ENCODE measurements at places on chromosomes 4 and X.

GRCh38 chr4:148017801-148018200 lies 285.9 kb downstream of the ARHGAP10 start:
- no peak for DNase-seq

GRCh38 chrX:136754651-136755050 lies 26.1 kb downstream of the ARHGEF6 start:
- DNase-seq, result no peak

- no peak for DNase-seq
Measured at GRCh38 chr4:182939680-182940079, 22.5 kb upstream of the DCTD start.

- no peak for DNase-seq
Measured at GRCh38 chr4:73862322-73862721, 6.9 kb upstream of the CXCL1 start.

DNA sequence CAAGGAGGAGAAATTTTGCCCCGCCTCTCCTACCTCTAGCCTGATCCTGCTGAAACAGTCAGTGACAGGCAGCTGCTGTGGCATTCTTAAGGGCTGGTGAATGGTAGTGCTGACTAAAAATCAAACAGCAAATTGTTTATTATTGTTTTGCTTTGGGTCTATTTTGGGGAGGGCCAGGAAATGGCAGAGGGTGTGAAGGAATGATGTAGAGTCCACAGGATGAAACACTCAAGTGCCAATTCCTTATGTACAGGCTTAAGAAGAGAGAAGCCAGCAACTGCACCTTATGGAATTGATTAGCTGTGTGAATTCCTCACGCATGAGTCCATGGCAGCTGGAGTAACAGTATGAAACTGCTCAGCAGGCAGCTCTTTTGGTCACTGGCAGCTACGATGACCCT lies 39.7 kb downstream of the VEGFC start:
- DNase-seq, result peak; percentile 4

DNA sequence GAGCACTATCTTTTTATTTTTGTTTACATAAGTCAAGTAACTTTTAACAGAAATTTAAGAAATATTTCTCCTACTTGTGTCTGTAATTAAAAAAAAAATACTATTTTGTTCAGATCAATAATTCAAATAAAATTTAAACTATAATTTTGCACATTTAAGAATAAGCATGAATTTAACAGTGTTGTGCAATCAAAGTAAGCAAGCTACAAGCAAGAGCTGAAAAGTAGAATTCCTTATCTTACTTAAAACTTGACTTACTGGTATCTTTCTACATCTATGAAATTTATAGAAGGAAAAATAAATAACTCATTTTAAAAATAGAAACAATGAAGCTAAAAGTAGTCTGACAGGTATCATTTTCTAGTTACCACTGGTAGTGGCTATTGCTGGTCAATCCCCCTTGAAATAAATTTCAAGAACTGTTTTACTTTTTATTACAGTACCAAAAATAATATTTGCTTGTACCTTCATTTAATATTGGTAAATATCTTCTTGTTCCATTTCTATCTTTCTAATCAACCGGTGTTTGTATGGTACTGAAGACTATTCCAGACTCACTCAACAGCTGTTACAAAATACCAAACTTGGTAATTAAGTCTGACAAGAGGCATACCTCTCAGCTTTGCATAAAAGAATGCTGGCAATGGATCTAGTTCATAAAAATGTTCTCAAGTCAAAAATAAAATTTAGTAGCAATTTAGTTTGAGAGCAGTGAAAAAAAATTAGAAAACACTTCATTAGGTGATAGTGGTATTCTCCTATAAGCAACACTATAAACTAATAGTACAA lies 62.2 kb downstream of the NOCT start:
- DNase-seq, result no peak

GRCh38 chr4:184771416-184771815 lies 37.5 kb upstream of the CENPU start:
- DNase-seq, result no peak

GRCh38 chrX:141201962-141202361 lies 25.0 kb upstream of the LDOC1 start:
- no peak for DNase-seq

DNA sequence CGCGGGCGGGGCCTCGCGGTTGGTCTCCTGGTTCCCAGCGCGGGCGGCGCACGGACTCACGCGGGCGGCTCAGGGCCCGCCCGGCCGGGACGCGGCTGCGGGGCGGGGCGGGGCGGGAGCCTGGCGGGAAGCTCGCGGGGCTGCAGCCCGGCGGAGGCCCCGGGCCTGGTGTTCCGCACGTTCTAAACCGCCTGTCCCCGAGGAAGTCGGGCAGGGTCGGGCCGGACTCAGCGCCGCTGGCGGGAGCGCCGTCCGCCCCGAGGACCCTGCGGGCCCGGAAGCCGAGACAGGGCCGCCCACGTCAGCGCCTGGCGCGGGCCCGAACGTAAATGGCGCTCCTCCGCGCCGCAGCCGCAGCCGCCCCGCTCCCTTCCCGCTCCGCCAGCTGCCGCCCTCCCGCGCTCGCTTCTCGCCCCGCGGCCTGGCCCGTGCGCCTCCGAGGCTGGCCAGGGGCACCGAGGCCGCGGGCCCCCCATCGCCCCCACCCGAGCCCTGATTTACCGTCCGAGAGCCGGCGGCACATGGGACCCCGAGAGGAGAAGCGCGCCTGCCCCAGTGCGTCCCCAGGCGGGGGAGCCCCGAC lies 309 bp upstream of the CTBP1 start:
- peak; percentile 81 for DNase-seq

- no peak for DNase-seq
Measured at GRCh38 chr4:141871086-141871770, 234.8 kb downstream of the IL15 start.

DNA sequence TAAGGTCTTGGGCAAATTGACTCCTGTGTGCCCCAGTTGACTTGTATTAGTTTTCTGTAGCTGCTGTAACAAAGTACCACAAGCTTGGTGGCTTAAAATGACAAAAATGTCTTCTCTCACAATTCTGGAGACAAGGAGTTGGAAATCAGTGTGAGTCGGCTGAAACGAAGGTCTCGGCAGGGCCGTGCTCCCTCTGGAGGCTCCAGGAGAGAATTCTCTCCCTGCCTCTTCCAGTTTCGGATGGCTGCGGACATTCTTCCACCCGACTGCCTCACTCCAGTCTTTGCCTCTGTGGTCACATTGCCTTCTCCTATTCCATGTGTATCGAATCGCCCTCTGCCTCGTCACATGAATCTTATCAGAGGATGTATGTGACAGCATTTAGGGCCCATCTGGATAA lies 66.0 kb upstream of the PHOX2B start:
- DNase-seq, result no peak

DNA sequence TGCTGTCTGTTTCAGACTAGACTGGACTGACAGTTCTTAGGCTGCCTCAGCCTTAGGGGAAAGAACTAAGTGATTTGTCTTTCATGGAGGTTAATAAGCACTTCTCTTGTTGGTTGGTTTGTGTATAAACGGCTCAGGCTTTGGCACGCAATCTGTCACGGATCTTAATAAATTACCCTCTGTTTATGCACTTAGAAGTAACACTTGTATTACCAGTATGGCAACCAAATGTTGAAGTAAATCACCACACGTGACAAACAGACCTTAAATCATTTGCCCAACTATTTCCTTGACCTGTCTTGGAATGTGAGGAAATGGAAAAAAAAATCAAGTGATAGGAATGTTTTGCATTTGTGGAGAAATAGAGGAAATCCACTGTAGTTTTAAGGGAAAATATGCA lies 69.9 kb downstream of the TEX13A start:
- DNase-seq, result no peak

DNA sequence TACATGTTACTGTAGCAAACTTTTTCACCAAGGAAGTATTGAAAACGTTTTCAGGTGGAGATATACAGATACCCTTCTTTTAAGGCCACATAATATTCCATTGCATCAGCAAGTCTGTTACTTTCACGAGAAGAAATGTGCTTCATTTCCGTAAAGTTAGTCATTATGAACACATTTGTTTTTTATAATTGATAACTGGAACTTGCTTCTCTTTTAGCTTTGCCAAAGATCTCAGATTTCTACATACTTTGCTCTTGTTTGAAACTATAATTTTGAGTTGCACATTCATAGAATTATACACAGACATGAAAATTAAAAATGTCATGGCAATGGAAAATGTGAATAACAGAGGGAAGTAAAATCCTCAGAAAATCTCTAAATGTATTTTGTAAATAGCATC lies 128.7 kb upstream of the GIMD1 start:
- no peak for DNase-seq

DNA sequence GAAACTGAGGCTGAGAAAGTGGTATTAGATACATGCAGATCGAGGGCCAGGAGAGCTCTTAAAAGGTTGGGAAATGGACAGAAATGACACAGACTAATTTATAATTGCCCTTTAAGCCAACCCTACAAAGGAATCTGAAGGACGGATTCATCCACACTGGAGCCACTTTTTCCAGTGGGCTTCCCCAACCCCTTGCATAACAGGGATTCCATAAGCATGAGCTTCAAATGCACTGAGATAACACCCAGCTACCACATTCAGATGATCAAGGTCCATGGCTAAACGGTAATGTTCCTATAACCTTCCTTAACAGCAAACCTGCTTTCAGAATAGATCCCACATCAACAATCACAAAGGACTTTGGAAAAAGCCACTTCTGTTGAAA lies 34.2 kb downstream of the PLAC1 start:
- no peak for DNase-seq

- DNase-seq, result no peak
Measured at GRCh38 chr4:4724321-4724720, 135.1 kb upstream of the MSX1 start.

DNA sequence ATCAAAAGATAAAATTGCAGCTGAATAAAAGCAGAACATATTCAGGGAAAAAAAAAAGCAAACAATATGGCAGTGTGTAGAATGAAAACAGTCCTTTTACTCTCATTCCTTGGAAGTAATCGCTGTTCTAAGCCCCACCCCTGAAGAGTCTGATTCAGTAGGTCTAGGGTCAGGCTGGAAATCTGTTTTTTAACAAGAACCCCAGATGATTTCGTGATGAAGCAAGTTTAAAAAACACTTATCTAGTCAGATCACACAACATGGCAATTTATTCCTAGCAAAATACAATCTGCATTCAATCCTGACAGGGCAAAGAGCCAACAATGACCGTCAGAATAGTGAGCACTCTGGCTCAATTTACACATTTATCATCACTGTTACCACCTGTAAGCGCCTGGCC lies 16.1 kb downstream of the FAM120C start:
- no peak for DNase-seq

- no peak for DNase-seq
Measured at GRCh38 chr4:139367421-139368090, 65.3 kb upstream of the NDUFC1 start.

GRCh38 chr4:93842601-93843252 lies 14.2 kb downstream of the ATOH1 start:
- no peak for DNase-seq

DNA sequence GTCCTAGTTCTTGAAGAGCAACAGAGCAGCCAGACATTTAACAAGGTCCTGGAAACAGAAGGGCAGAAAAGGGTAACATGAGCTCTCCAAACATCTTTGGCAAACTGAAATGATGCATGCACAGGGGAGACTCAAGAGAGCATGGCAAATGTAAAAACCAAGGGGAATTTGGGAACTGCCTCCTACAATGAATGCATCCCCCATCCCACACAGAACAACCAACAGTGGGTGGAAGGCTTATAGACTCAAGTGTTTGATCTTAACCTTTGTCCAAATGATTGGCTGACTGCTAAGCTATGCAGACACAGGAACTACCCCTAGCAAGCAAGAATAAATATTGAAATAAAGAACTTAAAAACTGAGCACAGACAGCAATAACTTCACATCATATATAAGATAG lies 74.4 kb downstream of the CENPC start:
- no peak for DNase-seq

DNA sequence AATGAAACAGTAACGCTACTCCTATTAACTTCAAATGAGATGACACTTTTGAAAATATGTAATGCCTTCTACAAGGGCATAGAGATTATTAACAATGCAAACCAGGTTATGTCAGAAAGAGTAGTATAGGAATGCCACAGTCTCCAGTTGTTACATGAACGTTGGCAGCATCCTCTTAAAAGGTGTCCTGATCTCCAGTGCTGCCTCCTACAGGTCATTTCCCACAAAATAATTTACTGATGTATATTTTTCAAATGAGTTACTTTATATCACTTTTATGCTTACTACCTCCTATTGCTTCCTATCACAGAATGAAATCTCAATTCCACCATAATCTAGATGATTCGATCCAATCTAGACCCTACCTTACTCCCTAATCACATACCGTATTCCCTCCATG lies 195.2 kb upstream of the EPHA5 start:
- DNase-seq, result peak; percentile 1

DNA sequence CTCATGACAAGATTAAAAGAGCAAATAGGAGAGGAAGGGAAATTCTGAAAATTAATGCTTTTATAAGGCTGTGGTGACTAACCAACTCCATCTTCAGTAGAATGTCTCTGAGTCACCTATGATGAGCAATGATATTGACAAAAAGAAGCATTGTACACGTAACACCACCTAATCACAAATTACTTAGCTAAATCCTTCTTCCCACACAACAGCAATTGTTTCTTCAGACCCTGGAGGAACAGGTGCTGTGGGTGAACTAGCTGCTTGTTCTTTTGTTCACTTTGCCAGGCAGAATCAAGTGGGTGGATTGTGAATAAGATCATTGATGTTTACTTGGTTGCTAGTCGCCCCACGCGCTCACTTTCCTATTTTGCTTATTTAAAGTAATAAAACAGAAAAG lies 315.5 kb downstream of the CAMK2D start:
- peak; percentile 32 for DNase-seq

GRCh38 chrX:70039758-70040157 lies 10.0 kb downstream of the AWAT2 start:
- DNase-seq, result no peak

GRCh38 chr4:6386091-6386490 lies 86.3 kb downstream of the PPP2R2C start:
- no peak for DNase-seq

DNA sequence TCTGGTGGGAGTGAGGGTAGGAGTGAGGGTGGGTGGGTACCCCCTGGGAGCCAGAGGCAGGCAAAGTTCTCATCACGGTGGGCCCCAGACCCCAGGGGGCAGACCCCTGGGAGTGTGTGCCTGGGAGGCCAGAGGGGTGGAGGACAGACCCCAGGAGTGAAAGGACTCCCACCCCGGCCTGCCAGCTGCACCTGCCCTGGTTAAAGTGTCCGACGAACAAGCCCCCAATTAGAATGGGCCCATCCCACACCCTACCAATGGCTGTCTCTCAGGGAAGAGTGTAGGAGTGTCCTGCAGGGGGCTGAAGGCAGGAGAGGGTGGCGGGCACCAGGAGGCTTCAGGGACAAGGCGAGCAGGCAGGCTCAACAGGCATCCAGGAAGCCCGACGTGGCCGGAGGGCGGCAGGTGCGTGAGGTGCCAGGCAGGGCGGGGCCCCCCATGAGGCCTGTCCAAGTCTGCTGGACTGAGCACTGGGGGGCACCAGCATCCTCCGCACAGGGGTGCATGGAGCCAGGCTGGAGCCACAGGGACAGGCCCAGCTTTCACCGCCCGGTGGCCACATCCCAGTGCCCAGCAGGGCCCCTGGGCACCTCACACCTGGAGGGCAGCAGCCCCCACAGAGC lies 8.7 kb downstream of the PDE6B start:
- no peak for DNase-seq
